Activated T-helper 1 cell treated with anti-CD3 and anti-CD28 coated beads, Interleukin-2, amount 50 U/mL, for 16 hours (primary cell): ENCODE measurements at places on chromosomes 5 and 9.

- DNase-seq, result no peak
These were observed 60.7 kb downstream of the APTX start for GRCh38 chr9:32940740-32941139.

GRCh38 chr5:151164687-151165392 lies 7.3 kb upstream of the ANXA6 start:
- DNase-seq, result peak; percentile 64

- DNase-seq, result no peak
These were observed 10.7 kb downstream of the PRRC2B start for GRCh38 chr9:131404581-131404980.

- no peak for DNase-seq
These were observed 60.0 kb upstream of the CARTPT start for GRCh38 chr5:71658916-71659662.

DNA sequence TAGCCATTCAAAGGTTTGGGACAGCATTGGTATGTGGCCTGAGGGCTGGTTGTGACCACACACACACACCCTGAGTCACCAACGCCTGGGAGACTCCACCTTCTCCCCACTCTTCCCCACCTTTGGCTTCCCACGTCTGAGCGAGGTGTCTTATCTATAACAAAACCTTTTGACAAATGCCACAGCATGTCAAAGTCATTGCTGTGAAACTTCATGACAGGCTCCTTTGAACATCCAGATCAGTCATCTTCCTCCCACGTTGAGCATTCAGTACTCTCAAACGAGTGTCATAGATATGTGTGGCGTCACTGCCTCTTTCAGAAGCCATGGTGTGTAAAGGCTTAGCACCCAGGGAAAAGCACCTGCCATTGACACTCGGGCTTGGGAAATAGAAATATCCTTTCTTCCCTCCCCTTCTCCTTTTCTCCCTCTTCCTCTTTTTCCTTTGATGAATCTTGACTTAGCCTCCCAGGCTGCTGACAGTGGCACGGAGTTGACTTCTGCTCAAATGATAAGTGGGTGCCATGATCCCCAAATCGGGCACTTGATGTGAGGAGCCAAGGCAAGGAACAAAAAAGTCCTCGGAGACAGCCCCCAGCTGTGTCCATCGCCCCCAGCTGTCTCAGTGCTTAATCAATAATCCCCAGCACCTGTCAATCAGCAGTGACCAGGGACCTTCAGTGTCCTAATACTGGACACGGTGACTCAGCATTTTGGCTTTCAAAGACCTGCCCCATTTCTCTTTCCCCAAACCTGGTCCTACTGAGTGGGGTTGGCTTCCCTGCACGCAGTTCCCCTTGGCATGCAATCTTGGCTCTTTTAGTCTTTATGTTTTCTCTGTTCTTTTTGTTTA lies 114.8 kb downstream of the FGF18 start:
- DNase-seq, result no peak

- DNase-seq, result no peak
These were observed 40.5 kb downstream of the SNX24 start for GRCh38 chr5:122885891-122886290.

- DNase-seq, result no peak
These were observed 34.4 kb upstream of the PALM2AKAP2 start for GRCh38 chr9:109745335-109746283.

DNA sequence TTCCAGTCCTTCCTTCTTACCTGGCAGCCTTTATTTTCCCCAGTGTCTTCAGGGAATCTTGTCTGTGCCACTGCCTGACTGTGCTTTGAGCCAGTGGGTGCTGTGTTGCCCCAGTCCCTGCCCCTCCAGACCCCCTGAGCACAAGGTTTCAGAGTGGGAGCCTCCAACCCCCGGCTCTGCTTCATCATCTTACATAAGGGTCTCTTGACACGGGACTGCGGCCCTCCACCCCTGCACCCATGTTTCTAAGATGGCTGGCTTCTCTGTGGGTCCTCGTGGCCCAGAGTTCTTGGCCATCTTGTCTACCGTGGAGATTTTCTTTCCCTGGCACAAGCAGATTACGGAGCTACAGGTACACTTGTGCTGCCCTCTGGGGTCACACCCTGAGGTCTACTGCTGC lies 194.1 kb downstream of the CACNA1B start:
- DNase-seq, result no peak

- no peak for DNase-seq
These were observed 11.9 kb downstream of the BASP1 start for GRCh38 chr5:17229313-17229712.

DNA sequence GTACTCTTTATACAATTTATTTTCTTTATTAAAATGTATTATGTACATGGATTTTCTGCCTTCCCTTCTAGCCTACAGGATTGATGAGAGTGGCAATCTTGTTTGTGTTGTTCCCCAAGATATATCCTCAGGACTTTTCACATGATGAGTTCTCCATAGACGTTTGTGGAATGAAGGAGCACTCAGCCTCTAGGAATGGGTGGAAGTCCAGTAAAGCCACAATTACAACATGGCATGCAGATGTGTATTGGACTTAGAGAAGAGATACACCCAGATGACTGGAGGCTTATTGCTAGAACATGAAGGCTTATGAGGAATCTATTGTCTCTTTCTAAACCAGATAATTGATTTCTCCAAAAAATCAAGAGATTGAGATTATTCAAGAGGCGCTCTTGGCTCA lies 8.2 kb upstream of the DOCK2 start:
- DNase-seq, result no peak

- no peak for DNase-seq
These were observed 127.7 kb downstream of the MAPKAP1 start for GRCh38 chr9:125579030-125579932.

GRCh38 chr5:111232311-111233051 lies 8.3 kb downstream of the CAMK4 start:
- DNase-seq, result no peak

DNA sequence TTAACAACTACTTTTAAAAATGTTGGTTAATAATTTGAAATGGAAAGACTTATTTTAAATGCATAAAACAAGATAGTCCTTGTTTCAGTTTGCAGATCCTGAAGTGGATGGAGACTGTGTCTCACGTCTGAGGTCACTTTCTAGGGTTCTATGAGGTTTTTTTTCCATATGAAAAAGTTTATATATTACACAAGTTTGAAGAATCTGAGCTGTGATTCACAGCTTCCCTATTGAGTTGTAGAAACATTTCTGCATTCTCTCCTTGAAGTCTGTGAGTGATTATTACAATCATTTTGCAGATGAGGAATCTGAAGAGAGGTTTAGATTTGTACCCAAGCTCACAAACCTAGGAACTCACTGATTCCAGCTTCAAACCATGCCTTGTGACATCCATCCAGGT lies 442.5 kb upstream of the KLF4 start:
- no peak for DNase-seq

DNA sequence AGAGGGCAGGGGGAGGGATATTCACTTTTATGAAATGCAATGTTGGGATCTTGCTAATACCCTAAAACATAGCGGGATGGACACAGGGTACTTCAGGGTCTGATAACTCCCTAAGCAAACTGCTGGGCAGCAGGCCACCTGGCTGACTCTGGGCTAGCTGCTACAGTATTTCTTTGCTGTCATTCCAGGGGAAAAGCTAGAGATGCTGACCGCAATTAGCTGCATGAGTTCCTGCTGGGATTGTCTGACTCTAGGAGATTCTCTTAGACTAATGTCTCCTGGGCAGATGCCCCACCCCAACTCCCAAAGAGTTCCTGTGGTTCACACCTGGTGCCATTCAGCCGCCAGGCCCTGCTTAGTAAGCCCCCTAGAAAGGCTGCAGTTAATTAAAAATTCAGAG lies 69.9 kb downstream of the PSAT1 start:
- no peak for DNase-seq

DNA sequence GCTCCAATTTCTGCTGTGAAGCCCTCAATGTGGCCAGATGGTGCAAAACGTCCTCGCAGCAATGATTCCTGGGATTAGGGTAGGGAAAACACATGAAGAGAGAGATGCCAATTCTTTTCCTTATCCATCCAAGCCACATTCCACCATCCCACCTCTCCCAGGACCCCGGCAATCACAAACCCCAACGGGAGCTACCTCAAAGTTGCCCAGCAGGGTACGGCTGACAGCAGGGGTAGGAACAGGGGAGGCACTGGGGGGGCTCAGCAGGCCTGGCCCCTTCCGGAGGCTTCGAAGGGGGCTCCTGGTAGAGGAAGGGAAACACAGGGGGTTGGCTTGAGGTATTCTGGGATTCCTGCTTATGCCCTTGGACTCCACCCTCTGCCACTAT lies 3.4 kb upstream of the STOML2 start:
- no peak for DNase-seq

DNA sequence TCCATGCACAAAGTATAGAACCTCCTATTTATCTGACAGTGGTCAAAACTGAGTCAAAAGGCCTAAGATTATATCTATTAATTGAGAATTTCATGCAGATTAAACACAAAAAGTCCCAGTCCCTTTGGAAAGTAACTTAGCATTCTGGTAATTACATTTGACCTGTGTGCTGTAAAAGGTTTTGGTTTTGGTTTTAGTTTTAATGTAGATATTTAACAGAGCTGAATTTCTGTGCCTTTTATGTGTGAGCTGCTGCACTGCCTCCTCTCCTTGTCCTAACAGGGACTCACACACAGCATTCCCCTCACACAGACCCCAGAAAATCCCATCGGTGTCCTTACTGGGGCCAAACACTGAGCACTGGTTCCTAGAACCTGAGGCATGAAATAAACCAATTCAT lies 31.0 kb upstream of the FSD1L start:
- DNase-seq, result no peak

GRCh38 chr9:98341157-98342097 lies 86.0 kb upstream of the TBC1D2 start:
- DNase-seq, result no peak

DNA sequence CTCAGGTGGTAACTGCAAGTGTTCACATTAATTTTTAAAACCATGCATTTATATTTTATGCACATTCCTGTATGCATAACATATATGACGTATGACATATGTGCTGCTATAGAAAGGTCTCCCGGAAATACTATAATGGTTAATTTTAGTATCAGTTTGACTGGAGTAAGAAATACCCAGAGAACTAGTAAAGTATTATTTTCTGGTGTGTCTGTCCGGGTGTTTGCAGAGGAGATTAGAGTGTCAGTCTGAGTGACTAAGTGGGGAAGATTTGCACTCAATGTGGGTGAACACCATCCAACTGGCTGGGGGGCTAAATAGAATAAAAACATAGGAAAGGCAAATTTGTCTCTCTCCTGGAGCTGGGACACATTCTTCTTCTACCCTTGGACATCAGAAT lies 26.9 kb downstream of the UIMC1 start:
- DNase-seq, result no peak

GRCh38 chr9:133778336-133779013 lies 40.3 kb upstream of the SARDH start:
- no peak for DNase-seq

- no peak for DNase-seq
These were observed 96.2 kb upstream of the PAPPA start for GRCh38 chr9:116057371-116057770.

GRCh38 chr9:129328355-129329042 lies 150.4 kb upstream of the IER5L start:
- DNase-seq, result no peak

DNA sequence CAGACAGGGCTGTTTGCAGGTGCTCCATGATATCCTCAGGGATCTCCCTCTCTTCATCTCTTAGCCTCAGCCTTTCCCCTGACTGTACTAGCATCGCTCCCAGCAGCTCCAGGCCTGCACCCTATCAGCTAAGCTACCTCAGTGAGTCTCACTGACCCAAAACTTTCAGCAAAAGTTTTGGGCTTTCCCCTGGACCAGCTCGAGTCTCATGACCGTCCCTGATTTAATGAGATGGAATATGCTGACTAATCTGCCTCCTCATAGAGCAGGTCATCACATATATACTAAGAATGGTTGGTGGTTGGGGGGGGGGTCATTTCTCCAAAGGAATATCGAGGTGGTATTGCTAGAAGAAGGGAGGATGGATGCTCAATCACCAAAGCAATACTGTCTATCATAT lies 151.5 kb downstream of the NR3C1 start:
- no peak for DNase-seq

DNA sequence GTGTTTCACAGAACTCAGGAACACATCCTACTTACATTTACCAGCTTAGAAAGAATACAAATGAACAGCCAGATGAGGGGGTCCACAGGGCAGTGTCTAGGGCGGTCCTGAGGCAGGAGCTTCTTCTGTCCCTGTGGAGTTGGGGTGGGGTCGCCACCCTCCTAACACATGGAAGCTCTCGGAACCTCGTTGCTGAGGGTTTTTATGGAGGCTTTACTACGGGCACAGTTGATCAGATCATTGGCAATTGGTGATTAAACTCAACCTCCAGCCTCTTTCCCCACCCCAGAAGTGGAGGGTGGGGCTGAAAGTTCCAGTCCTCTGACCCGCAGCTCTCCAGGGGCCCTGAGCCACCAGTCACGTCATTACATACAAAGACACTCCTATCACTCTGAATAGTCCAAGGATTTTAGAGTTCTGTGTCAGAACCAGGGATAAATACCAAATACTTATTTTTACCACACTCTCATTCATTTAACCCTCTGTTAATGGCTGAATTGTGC lies 156.9 kb downstream of the COL23A1 start:
- DNase-seq, result no peak

GRCh38 chr9:117413346-117414219 lies 1.3 kb downstream of the ASTN2 start:
- DNase-seq, result no peak

DNA sequence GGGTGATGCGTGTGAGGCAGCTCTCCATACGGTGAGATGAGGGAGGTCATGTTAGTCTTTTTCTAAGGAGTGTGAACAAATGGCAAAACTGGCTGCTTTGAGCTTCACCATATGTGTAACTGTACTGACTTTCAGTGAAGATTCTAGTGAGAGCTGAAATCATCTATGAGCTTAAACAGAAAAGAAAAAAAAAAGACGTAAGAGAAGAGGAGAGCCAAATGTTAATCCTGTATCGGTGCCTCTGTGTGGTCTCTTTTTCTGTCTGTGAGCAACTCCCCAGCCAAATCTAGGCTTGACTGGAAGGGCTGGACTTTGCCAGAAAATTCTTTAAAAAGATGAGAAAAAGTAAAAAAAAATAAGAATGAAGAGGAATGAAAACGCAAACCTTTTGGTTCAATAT lies 209.7 kb upstream of the TUT7 start:
- DNase-seq, result no peak

GRCh38 chr9:1980387-1980786 lies 34.8 kb upstream of the SMARCA2 start:
- no peak for DNase-seq

- no peak for DNase-seq
These were observed 176.6 kb downstream of the FBXL7 start for GRCh38 chr5:15676591-15676990.

DNA sequence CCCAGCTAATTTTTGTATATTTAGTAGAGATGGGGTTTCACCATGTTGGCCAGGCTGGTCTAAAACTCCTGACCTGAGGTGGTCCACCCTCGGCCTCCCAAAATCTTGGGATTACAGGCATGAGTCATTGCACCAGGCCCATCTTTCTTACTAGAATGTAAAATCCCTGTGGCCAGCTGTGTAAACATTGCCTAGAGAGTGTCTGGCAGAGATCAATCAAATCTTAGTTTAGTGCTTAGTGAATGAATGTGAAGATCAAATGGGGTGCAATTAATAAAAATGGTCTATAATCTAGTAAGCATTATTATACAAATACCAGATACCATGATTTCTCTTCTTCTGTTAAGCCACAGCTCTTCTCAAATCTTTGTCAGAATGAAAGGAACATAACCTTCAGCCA lies 289.9 kb downstream of the KCTD16 start:
- no peak for DNase-seq

GRCh38 chr5:10913841-10914240 lies 152.8 kb upstream of the DAP start:
- no peak for DNase-seq

- DNase-seq, result no peak
These were observed 74.7 kb downstream of the PTTG1 start for GRCh38 chr5:160496334-160496733.
